Left ventricle myocardium superior (tissue), 1 donor: ENCODE measurements at places on chromosomes 6 and 20.

GRCh38 chr6:4707011-4707410, 69.2 kb upstream of the CDYL start:
- no peak for DNase-seq

GRCh38 chr20:37265152-37265551, 3.5 kb upstream of the GHRH start:
- no peak for DNase-seq

- DNase-seq, result peak; percentile 43
Observed at GRCh38 chr20:40254023-40254772, 434.8 kb downstream of the MAFB start.

GRCh38 chr20:8242066-8242465, 110.0 kb downstream of the PLCB1 start:
- DNase-seq, result no peak

- DNase-seq, result no peak
Observed at GRCh38 chr6:47203266-47203937, 106.3 kb downstream of the TNFRSF21 start.

GRCh38 chr20:2285613-2286012, 10.2 kb upstream of the TGM3 start:
- DNase-seq, result no peak

- no peak for DNase-seq
Observed at GRCh38 chr6:14068133-14068532, 49.4 kb upstream of the CD83 start.

GRCh38 chr20:32236048-32236533, 28.4 kb downstream of the POFUT1 start:
- no peak for DNase-seq
